Calu3 (cell line): ENCODE measurements at places on chromosomes 5 and 9.

- no peak for DNase-seq
These were observed 53.7 kb upstream of the RPL26L1 start for GRCh38 chr5:172905346-172906140.

DNA sequence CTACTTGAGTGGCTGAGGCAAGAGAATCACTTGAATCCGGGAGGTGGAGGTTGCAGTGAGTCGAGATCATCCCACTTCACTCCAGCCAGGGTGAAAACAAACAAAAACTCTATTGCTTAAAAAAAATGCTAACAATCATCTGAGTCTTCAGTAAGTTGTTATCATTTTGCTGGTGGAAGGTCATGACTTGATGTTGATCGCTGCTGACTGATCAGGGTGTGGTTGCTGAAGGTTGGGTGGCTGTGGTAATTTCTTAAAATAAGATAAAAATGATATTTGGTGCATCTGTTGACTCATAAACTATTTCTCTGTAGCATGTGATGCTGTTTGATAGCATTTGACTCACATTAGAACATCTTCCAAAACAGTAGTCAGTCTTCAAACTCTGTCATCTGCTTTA is 349.4 kb upstream of the PAPPA start:
- DNase-seq: no peak

GRCh38 chr5:142527664-142528295 is 158.1 kb downstream of the FGF1 start:
- no peak for DNase-seq

- no peak for DNase-seq
These were observed 39.4 kb downstream of the STRBP start for GRCh38 chr9:123228967-123229366.

- DNase-seq: no peak
These were observed 3.0 kb downstream of the COQ4 start for GRCh38 chr9:128325629-128326028.
